IgD-negative memory B cell (primary cell): ENCODE measurements at places on chromosomes 11 and 22. TPM values are rescaled to one million over a fixed set of nuclear protein-coding genes. Genes with fewer than 3 reads are reported as not detected.

CAPN5 gene
- 1.1 TPM for polyA plus RNA-seq

DNAJB7 gene
- polyA plus RNA-seq = 0.09 TPM

SCARF2 gene
- polyA plus RNA-seq = 0.16 TPM

SCT gene
- not detected for polyA plus RNA-seq

OR6A2 gene
- not detected for polyA plus RNA-seq

OR4D5 gene
- not detected for polyA plus RNA-seq

FOLH1 gene
- polyA plus RNA-seq = not detected

TRIM51 gene
- not detected for polyA plus RNA-seq

PAMR1 gene
- polyA plus RNA-seq = not detected

C11orf42 gene
- not detected for polyA plus RNA-seq

RIBC2 gene
- not detected for polyA plus RNA-seq

P2RX3 gene
- polyA plus RNA-seq = not detected
